ENCODE measurements at places on chromosomes 11 and 22.

GRCh38 chr22:31119026-31119717 is 3.6 kb upstream of the INPP5J start:
- DNase-seq = no peak

DNA sequence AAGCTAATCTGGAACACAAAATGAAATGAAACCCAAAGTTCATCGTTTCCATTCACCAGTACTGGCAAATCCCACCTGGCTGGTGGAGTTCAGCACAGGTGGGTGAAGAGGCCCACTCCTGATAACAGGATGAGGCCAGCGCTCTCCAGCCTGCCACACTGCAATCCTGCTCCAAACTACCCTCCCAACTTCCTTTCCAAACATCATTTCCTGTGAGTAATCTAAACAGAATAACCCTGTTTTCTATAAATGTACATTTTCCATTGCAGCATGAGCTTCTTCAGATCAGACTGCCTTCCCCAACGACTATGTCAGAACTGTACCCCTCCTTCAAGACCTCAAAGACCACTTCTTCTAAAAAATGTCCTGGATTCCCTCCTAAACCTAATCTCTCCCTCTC is 15.9 kb upstream of the NFRKB start:
- DNase-seq = no peak

DNA sequence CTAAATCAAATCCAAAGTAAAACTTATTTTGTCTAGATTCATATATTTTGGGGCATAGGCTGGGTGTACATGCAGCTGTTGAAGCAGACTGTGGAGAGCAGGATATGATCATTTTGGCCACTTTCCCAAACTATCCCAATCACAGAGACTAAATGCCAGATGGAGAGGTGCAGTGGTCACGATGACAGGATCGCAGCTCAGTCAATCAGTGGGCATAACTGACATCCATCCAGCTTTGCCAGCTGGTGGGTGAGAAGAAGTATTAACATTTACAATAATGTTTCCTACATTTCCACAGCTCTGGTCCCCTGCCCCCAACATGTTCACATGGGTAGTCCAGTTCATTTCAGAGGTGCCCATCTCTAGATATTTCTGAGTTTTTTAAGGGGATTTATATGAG is 255.5 kb upstream of the SESN3 start:
- no peak for DNase-seq

GRCh38 chr22:48840112-48840949 is 987.3 kb downstream of the BRD1 start:
- DNase-seq = no peak

DNA sequence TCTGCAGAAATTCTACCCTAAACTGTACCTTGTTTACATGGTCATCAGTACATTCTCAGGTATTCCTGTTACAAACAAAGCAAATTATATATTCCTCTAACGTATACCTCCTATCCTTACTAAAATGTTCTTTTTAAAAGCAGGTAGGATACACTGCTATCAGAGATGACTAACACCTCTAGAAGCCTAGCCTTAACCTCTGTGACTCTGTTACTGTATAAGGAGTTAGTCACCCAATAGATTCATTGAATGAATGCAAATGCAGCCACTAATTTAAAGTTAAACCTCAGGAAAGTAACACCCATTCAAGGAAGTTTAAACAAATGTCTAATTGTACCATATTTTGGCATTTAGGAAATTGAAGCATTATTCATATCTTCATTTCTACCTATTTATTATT is 82.2 kb downstream of the FCHSD2 start:
- DNase-seq = no peak

All from hippocampal formation (tissue), 2 donors.